Fibroblast of skin of left quadriceps (primary cell): ENCODE measurements at places on chromosomes 7 and 10.
A peak's percentile ranks its signal among the peaks of the same experiment; 100 is the strongest.

DNA sequence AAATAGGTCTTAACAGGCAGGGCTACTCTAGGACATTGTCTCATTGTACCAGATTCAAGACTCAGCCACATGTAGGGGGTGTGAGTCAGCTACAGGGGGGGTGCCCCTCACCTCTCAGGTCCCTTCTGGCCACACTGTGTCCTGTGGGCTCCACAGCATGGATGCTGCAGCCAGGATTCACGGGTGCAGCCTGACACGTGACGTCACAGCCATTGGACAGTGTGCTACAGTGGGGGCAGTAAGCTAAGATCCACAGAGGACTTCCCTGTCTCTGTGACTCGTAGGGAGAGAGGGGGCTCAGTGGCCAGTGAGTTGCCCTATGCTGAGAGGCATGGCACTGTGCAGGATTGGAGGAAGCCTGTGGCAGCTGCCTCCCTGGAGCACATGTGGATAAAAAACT is 77.9 kb downstream of the TMEM178B start:
- DNase-seq, result no peak

DNA sequence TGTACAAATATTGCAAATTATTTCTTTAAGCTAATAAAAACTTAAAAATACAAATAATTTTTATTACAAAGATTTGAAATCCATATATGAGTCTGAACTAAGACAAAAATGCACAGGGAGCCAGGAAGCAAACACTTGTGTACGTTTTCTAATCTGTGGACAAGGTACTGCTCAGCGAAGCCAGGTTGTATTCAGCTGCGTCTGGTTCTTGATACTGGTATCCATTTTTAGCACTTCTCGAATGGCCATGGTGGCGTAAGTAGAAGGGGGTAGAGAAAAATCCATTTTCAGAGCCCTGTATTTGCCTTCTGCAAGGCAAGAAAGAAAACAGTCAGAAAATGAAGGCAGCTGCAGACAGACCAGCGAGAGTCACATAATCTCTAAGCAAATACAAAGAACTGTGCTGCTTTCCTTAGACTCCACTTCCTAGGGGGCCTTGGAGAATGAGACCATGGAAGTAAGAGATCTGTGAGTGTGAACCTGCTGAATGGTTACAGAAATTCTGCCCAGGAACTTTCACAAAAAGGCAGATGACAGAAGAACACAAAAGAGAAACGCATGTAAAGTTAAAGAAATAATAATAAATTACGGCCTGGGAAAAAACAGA is 64.3 kb downstream of the PUS7 start:
- DNase-seq, result no peak

DNA sequence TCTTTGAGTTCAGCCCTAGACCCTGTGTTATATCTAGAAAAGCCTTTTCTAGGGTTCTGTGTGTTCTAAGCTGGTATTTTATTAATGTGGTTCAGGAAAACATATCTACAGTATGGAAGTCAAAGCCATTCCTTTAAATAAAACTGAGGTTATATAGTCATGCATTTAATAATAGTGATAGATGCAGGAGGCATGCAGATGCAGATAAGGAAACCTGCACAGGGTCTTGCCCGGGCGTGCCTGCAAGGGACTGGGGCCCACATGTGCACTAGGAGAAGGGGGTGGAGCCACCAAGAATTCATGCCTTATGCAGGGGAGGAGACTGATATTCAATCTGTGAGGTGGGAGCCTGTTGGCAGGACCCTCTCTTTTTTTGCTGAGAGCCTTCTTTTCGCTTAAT is 171.5 kb downstream of the PRPF18 start:
- no peak for DNase-seq

DNA sequence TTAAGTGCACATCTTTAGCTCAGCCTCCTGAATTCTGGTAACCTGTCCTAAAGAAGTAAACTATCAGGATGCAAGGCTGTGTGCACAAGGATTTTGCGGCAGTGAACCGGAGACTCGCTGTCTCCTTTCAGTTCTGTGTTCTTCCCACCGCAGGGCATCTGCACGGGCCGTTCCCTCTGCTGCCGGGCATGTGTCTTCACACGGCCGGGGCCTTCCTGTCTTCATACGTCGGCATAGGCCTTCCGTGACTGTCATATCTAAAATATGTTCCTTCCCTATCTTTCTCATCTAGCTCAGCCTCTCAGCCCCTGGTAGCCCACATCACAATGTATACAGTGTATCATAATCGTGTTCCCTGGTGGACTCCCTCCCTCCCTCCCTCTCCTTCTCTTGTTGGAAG is 16.4 kb downstream of the PALD1 start:
- DNase-seq, result no peak

- DNase-seq, result no peak
Observed at GRCh38 chr7:17176371-17177032, 122.0 kb upstream of the AHR start.

GRCh38 chr7:110521357-110521911 is 569.5 kb upstream of the LRRN3 start:
- DNase-seq, result no peak

- no peak for DNase-seq
Observed at GRCh38 chr10:6070660-6071059, 8.5 kb upstream of the IL2RA start.

GRCh38 chr10:3738855-3739350 is 46.1 kb downstream of the KLF6 start:
- no peak for DNase-seq

DNA sequence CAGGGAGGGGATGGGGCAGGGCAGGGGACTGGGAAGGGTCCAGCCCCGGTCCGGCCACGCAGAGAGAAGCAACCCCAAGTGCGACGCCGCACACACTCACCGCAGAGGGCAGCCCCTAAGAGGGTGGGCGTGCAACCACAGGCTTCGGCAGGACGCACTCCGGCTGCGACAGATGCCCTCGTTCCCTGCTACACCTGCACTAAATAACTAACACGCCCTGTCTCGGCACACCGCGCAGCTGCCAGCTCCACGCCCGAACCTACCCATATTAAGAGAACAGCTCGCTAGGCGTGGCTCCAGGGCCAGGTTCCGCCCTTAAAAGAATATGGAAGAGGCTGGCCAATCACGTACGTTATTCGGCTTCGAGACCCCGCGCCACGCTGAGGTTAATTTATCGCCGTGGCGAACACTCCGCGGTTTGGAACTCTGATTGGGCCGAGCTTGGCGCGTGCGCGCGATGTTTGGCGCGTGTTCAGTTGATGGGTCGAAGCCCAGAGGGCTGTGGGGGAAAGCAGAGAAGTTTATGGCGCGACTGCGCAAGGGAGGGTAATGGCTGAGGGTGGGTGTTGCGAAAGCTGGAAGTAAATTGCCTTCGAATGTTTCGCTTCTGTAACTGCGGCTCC is 91.1 kb downstream of the OR13A1 start:
- DNase-seq, result no peak

DNA sequence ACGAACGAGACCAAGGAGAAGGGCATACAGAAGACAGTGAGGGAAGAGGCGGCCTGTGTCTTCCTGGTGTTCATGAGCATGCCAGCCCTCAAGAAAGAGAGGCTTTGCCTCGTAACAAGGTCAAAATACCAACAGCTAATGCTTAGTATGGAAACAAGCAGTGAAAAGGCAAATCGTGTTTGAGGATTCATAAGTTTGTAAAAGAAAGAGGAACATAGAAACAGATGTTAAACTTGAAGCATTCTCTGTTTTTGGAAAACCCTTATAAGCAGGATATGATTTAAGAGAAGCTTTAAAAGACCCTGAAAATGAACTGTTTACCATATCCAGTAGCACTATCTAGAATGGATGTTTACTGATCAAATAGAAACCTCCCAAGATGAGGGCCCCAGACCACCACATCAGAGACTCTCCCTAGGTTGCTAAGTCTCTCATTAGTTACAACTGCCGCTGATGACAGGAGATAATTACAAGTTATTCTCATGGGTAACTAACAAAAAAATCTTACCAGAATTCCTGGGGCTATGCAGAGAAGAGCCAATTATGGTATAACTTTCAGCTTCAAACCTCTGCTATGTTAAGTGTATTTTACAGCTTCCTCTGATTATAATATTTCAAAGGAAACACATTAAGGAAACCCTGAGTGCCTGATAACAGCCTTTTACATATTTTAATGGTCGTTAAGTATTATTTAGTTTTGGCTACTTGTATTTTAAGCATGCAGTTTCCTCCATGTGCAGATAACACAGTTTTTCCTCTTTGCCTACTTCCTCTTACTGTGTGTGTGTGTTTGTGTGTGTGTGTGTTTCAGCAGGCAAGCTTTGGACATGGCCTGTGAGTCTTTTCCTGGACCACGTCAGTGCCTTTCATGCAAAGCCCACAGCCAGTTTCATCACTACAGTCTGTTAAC is 17.9 kb downstream of the JCAD start:
- DNase-seq, result no peak

GRCh38 chr10:85922356-85923129 is 444.1 kb downstream of the GRID1 start:
- DNase-seq, result no peak

DNA sequence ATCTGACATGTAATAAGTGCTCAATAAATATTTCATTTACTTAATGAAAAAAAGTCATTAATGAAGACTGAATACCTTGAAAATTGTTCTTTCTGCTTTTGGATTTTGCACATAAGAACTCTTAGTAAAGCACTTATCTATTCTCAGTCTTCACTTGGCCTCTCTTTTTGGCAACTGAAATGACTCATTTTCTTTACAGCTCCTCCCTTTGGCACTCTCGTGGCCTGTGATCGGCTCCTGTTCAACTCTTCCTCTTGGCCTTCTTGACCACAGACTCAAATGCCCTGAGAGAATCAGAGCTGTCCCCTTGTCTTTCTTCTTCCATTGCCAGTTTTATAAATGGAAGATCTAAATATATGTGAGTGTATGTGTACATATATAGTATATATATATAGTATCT is 54.2 kb downstream of the FOXP2 start:
- no peak for DNase-seq

- DNase-seq, result no peak
Observed at GRCh38 chr10:43151371-43151770, 13.1 kb downstream of the CSGALNACT2 start.

DNA sequence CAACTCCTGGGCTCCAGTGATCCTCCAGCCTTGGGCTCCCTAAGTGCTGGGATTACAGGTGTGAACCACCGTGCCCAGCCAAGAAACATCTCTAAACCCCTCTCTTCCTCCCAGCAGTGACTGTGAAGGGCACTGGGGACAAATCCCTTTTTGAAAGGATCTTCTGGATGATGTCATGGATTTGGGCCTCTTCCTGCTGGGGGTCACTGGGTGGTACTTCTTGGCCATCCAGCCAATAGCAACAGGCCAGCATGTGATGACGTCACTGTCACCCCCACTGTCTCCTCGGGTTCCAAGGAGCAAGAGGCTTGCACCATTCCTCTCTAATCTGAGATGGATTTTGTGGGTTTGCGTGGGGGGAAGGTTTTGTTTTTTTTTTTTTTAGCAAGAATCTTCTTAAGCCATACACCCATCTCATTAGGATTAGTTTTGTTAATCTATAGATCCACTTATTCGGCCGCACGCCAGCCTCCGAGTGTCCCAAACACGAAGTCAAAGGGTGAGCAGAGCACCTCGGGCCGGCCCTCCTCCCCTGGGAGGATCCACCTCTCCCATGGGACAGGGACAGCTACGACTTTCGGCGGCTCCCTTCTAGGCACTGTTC is 29.4 kb upstream of the TNRC18 start:
- DNase-seq, result peak; percentile 40

DNA sequence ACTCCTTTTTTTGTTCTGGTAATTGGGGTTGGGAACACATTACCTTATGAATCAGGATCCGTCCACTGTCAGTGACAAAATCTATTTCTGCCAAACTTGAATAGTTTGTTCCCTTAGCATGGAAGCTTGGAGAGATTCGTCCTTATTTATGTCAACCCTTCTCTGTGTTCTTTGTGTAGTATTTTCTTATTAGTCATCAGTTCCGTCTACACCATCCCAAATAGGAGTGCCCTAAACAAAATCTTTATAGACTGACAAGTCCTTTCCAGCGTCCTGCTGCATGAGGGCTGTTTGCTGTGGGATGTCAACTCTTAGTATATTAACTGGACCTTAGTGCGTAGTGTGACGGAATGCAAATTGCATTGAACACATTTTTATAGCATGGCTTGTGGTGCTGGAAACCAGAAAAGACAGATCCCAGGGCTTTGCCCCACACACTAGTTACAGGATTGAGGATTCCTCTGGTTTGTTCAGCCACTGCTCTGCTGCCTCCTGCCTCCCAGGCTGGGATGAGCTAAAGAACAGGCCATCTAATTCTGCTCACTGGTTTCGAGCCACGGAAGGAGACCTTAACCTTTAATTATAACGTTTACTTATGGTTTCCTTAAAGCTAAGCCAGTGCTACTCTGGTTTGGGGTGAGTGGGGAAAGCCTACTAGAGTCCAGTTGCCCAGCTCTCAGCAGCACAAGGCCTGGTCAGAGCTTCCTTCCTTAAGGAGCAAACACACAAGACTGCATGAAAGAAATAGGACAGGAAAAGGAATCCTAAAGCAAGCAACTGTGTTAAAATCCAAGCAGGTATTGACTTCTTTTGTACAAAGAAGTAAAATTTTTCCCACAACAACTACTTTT is 194.4 kb downstream of the CCSER2 start:
- no peak for DNase-seq

DNA sequence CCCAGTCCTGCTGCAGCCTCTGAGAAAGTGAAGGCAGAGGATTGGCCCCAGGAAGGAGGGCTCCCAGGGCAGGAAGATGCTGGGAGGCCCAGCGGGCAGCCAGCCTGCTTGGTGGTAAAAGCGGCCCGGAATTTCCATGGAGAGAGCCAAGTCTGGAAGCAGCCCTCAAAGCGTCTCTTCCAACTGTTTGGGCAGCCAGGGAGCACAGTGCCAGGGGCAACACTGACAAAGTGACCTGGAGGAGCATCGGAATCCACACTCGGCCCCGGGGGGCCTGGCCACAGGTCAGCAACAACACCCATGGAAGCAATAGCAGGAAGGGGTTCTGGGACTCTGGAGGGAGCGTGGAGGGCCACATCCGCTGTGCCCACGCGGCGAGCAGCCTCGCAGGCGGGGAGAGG is 63.2 kb upstream of the FGFR2 start:
- DNase-seq, result no peak

- peak; percentile 70 for DNase-seq
Observed at GRCh38 chr7:41870461-41871138, 167.7 kb upstream of the INHBA start.

- DNase-seq, result no peak
Observed at GRCh38 chr10:71971769-71972555, 7.8 kb downstream of the CHST3 start.

GRCh38 chr10:75265856-75266255 is 30.1 kb upstream of the COMTD1 start:
- DNase-seq, result no peak
